ENCODE measurements at places on chromosomes 13 and 19.

DNA sequence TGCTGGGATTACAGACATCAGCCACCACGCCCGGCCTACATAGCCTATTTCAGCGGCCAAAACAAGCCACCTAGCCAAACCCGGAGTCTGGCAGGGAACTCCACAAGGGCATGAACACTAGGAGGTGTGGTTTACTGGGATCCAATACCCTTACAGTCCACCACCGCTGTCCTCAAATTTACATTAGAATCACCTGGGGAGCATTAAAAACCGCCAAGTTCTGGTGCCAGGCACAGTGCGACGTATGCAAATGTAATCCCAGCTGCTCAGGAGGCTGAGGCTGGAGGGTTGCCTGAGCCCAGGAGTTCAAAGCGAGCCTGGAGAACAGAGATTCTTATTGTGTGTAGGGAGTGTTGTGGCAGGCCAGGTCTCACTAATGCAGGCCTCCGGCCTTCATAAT, 4.2 kb upstream of the AP1M1 start:
- no peaks in the 10 kb centered on the region for H3K36me3 ChIP-seq
- no peak for DNase-seq
- no peak overlapping the region for H3K4me3 ChIP-seq
- H3K27me3 ChIP-seq: no peaks in the 10 kb centered on the region
- H3K27ac ChIP-seq: no peak overlapping the region

- no peaks in the 10 kb centered on the region for H3K36me3 ChIP-seq
- H3K27ac ChIP-seq: peak overlapping the region; percentile 86
- H3K4me3 ChIP-seq: no peak overlapping the region
Observed at GRCh38 chr13:20441056-20441455, 84.6 kb downstream of the CRYL1 start.

GRCh38 chr19:1211494-1212234, 6.1 kb downstream of the STK11 start:
- H3K4me1 ChIP-seq: peaks cover 31% of the 10 kb centered on the region
- no peaks in the 10 kb centered on the region for H3K27me3 ChIP-seq
- no peak overlapping the region for H3K4me3 ChIP-seq
- H3K27ac ChIP-seq: peak overlapping the region; percentile 28
- H3K36me3 ChIP-seq: no peaks in the 10 kb centered on the region

GRCh38 chr19:3995607-3996006, 10.3 kb upstream of the EEF2 start:
- H3K4me3 ChIP-seq: no peak overlapping the region
- H3K27ac ChIP-seq: no peak overlapping the region
- H3K27me3 ChIP-seq: no peaks in the 10 kb centered on the region
- H3K4me1 ChIP-seq: no peaks in the 10 kb centered on the region
- no peak for DNase-seq

DNA sequence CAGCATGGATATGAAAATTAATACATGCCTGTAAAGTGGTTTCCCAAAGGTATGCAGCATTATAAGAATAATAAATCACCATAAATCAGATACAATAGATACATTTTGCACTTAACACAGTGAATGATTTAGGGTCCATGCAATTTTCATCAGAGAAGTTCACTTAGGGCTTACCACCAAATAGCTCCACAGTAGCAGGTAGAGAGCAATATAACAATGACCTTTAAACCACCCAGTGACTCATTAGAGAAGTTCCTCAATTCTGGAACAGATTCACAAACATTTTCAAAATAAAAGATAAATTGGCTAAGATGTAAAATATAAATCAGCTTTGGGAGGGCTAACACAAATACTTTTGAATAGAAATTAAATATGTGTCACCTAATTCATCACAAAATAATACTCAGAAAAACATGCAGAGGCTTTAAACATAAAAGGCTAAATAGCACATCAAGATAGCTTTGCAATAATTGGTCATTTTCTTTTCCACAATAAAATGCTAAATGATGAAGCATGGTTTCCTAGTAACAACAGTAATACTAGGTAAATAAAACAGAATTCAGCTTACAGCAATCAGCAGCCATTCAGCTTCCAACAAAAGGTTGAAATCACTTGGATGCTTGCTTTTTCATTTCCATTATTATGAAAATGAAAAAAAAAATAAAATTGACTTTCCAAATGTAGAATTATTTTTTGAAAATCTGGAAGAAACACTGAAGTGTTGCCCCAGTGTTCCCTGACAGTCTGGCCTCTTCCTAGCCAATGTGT, 84.3 kb upstream of the NBEA start:
- no peaks in the 10 kb centered on the region for H3K4me1 ChIP-seq
- no peaks in the 10 kb centered on the region for H3K27me3 ChIP-seq
- DNase-seq: no peak

DNA sequence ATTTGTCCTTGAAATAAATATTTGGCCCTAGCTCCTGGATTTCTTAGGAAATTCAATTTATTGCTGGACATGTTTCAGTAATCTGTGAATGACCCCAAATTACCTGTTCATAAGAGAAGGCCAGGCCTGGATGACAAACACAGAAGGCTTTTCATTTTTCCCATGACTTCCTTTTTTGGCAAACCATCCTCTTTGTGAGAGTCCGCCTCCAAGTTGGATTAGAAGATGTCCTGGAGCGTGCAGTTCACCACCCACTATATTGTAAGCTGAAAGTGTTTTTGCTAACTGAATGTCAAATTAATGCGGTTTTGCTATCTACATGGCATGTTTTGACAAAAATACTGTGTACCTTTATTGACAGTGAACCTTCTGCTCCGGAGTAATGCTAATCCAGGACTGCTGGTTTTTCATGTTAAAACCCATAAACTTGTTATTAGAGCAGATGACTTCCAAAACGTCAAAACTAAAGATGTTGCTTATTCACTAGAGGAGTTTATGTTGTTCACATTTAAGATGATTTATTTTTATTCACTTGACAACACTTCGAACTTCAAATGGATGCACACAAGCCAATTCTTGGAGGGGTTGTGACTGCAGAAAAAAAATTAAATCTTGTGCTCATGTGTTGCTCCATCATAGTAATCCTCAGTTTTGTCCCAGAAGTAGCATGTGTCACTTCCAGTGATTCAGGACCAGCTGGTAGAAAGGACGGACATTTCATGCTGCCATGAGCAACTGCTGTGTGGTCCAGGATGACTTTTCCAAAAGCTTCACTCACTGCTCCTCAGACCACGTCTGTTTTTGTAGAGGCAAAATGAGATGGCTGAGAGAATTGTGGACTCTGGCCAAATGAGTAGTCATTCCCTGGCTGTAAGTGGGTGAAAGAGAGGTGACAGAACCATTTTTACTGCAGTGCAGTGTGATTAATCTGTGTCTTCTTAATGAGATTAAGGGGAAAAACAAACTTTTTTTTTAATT, 71.0 kb downstream of the ITGBL1 start:
- H3K27me3 ChIP-seq: no peaks in the 10 kb centered on the region
- no peak overlapping the region for H3K27ac ChIP-seq
- no peak overlapping the region for H3K4me3 ChIP-seq
- DNase-seq: no peak
- no peaks in the 10 kb centered on the region for H3K36me3 ChIP-seq

GRCh38 chr13:46860722-46861121, 36.1 kb downstream of the HTR2A start:
- H3K36me3 ChIP-seq: no peaks in the 10 kb centered on the region
- DNase-seq: no peak
- no peaks in the 10 kb centered on the region for H3K27me3 ChIP-seq
- no peak overlapping the region for H3K4me3 ChIP-seq

DNA sequence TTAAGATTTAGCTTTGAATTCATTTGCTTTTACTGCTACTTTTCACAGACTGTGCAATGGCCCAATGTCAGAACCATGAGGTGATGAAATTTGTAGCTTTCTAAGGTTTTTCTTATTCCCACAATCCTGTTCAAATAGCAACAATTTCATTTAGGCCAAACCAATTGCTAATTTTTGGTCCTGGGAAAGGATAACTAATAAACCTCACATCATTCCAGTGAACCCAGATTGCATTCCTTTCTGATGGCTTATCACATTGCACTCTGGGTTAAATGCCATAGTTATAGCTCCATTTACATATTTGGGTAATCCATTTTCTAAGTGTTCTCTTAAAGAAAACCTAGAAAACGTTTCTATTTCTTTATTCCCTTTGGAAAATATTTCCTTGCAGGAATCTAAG, 22.9 kb upstream of the POMP start:
- H3K4me3 ChIP-seq: no peak overlapping the region
- H3K36me3 ChIP-seq: no peaks in the 10 kb centered on the region
- H3K27ac ChIP-seq: no peak overlapping the region

GRCh38 chr13:23724196-23724970, 154.2 kb downstream of the TNFRSF19 start:
- no peak overlapping the region for H3K4me3 ChIP-seq
- H3K27ac ChIP-seq: peak overlapping the region; percentile 53
- no peaks in the 10 kb centered on the region for H3K36me3 ChIP-seq
- no peaks in the 10 kb centered on the region for H3K4me1 ChIP-seq
- DNase-seq: no peak
- H3K27me3 ChIP-seq: no peaks in the 10 kb centered on the region
